ENCODE measurements at places on chromosomes 7 and 10.

- no peak for DNase-seq
These were observed 68.7 kb downstream of the AFAP1L2 start for GRCh38 chr10:114335614-114336013.

DNA sequence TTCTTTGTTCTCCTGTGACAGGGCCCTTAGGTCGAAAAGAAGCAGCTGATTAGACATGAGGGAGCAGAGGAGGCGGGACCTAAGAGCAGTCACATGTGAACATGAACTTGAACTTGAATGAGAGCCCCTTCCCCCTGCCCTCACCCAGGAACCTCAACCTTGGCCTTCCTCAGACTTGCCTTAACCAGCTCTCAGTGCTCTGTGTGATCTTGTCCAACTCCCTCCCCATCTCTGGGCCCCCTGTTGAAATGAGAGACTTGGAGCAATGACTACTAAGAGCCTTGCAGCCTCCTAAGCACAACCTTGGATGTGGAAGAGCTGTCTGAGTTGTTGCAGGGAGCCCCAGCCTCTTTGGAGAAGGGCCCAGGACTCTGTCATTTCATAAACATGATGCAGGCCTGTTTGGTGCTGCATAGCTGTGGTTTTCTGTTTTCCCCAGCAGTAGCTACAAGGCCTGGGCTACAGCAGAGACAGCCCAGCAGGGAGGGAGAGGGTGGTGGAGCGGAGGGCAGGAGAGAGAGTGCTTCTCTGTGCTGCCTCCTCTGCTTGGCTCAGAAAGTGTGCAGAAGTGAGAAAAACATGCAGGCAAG is 123.9 kb upstream of the ZMIZ1 start:
- no peak for DNase-seq

DNA sequence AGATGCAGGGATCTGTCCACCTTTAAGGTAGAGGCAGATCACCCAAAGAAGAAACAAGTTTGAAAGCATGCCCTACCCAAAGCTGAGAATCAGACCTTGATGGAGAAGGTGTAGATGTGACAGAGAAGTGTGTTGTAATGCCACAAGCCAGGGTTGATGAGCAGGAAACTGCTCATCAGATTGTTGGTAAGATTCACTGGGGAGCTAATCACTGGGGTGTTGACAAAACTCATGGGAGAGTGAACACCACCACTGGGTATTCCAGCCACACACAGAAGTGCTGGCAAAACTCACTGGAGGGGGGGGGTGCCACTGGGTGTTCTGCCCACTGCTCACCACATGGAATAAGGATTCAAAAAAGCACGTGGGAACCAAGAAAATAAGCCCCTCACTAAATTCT is 95.2 kb downstream of the IQUB start:
- no peak for DNase-seq

DNA sequence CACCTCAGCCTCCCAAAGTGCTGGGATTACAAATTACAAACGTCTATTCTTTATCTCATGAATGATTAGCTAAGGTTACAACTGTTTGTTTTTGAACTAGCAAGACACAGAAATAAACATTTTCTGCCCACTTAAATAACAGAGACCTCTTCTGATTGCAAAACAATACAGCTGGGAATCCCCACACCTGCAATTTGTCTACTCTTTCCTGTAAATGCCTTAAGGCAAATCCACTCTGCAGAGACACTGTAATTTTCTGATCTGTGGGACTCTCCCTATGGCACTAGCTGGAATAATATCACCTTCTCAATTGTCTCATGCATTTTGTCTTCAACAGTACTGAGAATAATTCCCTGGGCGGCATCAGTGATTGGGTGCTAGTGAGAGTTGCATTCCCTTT is 149.3 kb upstream of the FAM3C start:
- DNase-seq, result no peak

GRCh38 chr7:106041140-106041717 is 70.9 kb downstream of the SYPL1 start:
- DNase-seq, result no peak

DNA sequence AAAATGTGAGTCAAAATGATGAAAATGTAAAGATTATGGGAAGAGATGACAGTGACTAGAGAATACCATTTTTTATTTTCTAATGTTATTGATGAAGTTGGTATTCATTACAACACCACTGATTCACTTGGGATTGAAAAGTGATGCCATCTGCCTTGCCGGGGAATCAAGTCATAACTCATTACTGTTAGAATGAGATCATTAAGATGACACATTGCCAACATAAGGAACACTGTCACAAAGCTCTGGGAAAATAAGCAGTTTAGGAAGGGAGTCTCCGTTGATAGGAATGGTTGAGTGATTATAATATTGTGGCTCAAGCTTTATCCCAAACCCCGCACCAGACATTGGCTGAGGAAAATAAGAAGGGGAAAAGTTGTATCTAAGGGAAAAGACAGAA is 121.5 kb upstream of the PLPP4 start:
- DNase-seq, result no peak

GRCh38 chr10:103806395-103807187 is 48.8 kb downstream of the SH3PXD2A start:
- DNase-seq, result no peak

DNA sequence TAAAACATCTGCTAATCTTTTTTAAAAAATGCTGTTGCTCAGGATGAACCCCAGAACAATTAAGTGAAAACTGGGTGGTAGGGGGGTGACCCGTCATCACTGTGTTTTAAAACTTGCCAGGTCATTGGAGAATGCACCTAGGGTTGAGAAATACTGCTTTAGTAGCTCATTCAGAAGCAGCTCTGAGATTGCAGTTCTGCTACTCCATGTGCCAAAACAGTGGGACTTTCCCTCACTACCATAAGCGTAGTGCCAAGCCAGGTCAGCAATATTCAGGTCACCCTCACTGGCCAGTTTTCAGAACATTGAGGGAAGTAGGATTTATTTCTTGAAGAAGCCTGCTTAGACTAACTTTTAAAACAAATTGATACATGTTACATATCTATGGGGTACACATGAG is 5.2 kb downstream of the STEAP2 start:
- no peak for DNase-seq

DNA sequence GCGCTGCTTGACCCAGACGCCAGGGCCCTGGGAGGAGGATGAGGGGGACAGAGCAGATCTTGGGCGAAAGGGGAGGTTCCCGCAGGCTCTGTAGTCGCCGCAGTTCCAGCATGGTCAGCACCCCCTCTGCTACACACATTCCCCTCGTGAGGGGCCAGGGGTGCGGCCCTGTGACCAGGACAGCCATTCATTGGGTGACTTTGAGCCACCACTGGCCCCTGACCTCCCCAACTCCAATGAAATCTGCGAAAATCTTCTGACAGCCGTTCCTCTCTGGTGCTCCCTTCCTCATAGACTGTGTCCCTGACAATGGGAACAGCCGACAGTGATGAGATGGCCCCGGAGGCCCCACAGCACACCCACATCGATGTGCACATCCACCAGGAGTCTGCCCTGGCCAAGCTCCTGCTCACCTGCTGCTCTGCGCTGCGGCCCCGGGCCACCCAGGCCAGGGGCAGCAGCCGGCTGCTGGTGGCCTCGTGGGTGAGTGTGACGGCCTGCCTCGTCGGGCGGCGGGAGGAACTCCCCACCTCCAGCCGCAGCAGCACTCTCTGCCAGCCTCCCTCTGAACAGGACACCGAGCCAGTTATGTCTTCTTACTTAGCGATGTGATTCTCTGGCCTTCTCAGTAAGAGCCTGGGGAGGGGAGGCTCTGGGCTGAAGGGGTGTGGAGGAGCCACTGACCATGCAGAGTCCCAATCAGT is 825 bp downstream of the TMEM176A start:
- DNase-seq, result no peak

GRCh38 chr10:110058212-110058611 is 50.4 kb downstream of the ADD3 start:
- no peak for DNase-seq

- DNase-seq, result no peak
These were observed 9.4 kb downstream of the EBF3 start for GRCh38 chr10:129954492-129955315.

GRCh38 chr7:85688712-85689111 is 501.9 kb upstream of the SEMA3D start:
- no peak for DNase-seq

- DNase-seq, result no peak
These were observed 56.1 kb upstream of the ELMO1 start for GRCh38 chr7:37504801-37505200.

GRCh38 chr10:5860066-5860465 is 29.6 kb downstream of the ANKRD16 start:
- no peak for DNase-seq

DNA sequence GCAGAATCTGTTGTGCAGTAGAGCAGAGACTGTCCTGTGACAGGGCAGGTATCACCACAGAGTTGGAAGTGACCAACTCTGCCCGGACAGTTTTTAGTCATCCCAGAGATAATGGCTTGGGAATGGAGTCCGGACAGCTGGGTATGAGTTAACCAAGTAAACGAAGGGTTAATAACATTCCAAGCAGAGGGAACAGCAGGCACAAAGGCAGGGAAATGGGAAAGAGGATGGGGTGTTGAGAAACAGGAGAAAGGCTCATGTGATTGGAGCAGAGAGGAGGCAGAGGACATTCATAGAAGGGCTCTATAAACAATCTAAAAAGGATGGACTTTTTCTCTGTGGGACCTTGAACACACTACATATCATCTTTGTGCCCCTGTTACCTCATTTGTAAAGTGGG is 132.2 kb upstream of the YAE1 start:
- no peak for DNase-seq

GRCh38 chr10:121007264-121007663 is 156.1 kb downstream of the WDR11 start:
- no peak for DNase-seq

DNA sequence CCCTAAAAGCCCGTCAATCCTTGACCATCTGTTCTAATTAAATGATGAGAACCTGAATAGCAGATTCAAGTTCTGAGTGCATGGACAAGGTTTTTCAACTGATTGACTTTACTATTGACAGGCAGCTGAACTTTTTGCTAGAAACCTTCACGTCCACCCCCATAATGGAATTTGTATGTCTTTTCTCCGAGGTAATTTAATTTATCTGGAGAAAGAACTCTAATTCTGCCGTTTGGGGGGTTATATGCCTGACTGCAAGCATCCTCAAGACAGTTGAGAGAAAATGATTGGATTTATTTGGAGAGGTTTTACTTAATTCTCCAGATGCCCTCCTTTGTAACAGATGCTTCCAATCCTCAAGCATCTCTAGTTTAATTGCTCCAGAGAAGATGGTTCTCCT is 1053.4 kb upstream of the AUTS2 start:
- no peak for DNase-seq

DNA sequence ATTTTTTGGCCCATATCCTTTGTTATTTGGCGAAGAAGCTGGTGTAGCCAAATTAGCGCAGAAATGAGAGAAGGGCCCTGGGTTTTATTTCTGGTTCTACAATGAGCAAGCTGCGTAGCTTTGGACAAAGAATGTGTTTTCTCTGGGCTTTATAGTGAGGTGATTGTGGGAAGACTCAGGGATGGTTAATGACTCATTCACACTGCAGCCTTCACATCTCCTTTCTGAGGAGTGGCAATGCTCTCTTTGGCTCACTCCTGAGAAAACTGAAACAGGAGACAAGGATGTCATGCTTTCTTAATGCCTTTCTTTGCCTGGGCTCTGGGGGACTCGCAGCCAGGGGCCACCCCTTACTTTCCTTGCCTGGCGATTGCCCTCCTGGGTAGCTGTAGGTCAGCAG is 271.0 kb upstream of the PODXL start:
- DNase-seq, result no peak
